ENCODE measurements at places on chromosomes 11 and 22.

- no peak for DNase-seq
These were observed 12.2 kb downstream of the OR4D9 start for GRCh38 chr11:59523541-59523940.

DNA sequence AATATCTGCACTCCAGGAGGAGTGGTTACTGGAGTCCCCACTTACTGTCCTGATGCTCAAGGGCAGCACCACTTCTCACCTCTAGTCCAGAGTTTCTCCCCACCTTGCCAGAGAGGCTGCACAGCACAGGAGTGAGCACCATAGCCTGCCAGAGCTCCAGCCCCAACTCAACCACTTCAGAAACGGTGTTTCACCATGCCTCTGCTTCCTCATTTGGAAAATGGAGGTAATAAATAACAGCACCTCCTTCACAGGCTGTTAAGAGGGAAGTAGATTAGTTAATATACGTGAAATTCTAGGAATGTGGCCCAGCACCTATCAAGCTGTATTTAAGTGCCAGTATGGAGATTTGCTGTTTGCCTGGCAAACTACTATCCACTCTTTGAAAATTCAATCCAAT is 63.0 kb downstream of the GALNT18 start:
- DNase-seq = no peak

GRCh38 chr11:82807646-82808045 is 74.0 kb upstream of the FAM181B start:
- DNase-seq = no peak

- no peak for DNase-seq
These were observed 122.2 kb upstream of the PDGFD start for GRCh38 chr11:104286129-104286528.

GRCh38 chr22:19707347-19708290 is 6.7 kb upstream of the SEPTIN5 start:
- no peak for DNase-seq

GRCh38 chr22:45181240-45181639 is 17.5 kb downstream of the NUP50 start:
- DNase-seq = no peak

DNA sequence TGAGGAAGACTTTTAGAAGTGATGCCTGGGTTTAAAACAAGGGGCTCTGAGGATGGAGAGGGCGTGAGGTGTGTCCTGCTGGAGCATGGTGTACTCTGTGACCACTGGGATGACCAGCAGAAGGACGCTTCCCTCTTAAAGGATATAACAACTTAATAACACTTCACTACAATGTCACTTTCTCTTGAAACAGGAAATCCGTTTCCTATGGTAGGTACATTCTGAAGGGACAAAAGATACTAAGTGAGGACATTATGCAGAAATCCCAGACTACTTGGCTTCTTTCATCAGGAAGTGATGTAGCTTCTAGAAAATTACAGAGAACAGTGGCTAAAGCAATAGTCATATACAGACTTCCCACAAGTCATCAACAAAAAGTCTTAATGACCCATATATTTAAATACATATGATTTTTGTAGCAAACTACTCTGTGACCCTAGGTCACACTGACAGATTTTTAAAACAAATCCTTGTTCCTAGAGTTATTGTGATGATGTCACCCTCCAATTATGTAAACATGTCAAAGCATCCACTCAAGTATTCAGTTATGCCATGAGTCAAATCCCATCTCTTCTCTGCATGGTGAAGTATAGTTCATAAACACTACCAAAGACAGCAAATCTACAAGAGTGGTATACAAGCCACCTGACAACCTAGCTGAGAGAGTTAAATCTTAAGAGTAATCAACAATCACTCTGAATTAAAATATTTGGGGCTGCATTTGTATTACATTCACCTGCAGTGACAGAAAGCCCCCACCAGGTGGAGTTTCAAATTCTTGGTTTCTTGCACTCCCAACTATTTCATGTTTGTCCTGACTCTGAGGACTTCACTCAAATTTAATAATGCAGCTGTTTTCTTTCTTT is 32.8 kb downstream of the PITPNB start:
- DNase-seq = no peak

GRCh38 chr22:25509374-25509791 is 55.1 kb upstream of the GRK3 start:
- DNase-seq = no peak

GRCh38 chr22:19176175-19176643 is 2.3 kb downstream of the SLC25A1 start:
- no peak for DNase-seq

DNA sequence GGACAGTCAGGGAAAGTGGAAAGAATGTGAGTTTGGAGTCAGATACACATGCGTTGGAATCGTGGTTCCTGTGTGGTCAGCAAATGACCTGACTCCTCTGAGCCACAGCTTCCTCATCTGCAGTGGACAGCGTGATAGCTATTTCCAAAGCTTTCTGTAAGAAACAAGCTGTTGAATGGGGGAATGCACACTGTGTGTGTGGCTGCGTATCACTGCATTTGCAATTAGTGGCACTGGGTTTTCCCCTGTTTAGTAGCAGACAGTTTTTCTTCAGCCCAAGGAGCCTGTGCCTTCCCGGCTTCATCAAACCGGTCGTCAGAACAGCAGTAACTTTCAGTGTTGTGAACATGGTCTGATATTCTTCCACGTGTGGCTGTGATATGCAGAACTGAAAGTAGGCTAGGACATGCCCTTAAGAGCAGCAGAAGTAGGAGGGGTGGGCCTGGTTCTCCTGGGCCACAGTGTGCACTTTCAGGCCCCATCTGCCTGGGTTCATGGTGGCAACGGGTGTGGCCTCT is 121.5 kb downstream of the RRAS2 start:
- no peak for DNase-seq

- no peak for DNase-seq
These were observed 58.4 kb upstream of the RCN1 start for GRCh38 chr11:32032478-32032877.

- DNase-seq = no peak
These were observed 1.6 kb downstream of the SPON1 start for GRCh38 chr11:13963949-13964770.

- no peak for DNase-seq
These were observed 17.7 kb upstream of the TMPRSS5 start for GRCh38 chr11:113723787-113724186.

Data from activated naive CD4-positive, alpha-beta T cell (primary cell).